ENCODE measurements at places on chromosomes 3 and 15.

- DNase-seq: no peak
These were observed 116.2 kb upstream of the ABHD17C start for GRCh38 chr15:80578871-80579270.

DNA sequence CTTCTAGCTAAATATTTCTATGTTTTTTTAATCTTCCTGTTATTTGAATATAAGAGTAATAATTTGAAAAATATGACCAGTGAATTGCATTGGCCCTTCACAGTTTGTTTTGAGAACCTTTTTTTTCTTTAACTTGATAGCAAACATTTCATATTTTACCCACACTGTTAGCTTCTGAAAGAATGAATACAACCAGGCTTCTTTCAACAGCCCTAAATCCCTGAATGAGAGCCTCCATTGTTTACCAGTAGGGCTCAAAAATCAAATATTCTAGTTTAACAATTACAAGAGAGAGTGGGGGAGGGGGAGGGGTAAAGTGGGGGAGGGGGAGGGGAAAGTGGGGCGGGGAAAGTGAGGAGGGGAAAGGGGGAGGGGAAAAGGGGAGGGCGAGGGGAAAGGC, 14.5 kb upstream of the TOP2B start:
- DNase-seq: no peak

DNA sequence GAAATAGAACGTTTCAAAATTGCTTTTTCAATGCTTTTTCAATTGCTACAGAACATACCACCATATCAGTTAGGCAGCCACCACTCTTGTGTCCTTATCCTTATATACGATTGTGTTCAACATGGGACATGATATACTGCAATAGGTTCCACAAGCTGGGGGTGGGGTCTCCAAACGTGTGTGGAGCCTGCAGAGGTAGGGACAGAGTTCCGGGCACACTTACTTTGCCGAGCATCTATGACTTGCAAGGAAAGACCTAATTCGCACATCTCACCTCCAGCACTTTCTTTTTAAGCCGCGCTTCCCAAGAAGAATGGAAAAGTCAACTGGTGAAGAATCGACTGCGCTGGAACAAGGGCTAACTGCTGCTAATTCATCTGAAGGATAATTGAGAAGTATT, 39.6 kb upstream of the SFMBT1 start:
- DNase-seq: no peak

DNA sequence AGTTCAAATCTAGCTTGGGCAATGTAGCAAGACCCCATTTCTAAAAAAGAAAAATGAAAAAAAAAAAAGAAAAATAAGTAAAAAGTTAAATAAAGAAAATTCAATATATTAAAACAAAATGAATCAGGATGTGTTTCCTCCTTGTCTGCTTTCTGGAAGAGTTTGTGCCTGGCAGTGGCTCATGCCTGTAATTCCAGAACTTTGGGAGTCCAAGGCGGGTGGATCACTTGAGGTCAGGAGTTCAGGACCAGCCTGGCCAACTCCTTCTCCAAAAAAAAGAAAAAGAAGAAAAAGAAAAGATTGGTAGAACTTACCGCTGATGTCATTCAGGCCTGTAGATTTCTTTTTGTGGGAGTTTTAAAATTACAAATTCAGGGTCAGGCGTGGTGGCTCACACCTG, 36.8 kb downstream of the DAG1 start:
- no peak for DNase-seq

DNA sequence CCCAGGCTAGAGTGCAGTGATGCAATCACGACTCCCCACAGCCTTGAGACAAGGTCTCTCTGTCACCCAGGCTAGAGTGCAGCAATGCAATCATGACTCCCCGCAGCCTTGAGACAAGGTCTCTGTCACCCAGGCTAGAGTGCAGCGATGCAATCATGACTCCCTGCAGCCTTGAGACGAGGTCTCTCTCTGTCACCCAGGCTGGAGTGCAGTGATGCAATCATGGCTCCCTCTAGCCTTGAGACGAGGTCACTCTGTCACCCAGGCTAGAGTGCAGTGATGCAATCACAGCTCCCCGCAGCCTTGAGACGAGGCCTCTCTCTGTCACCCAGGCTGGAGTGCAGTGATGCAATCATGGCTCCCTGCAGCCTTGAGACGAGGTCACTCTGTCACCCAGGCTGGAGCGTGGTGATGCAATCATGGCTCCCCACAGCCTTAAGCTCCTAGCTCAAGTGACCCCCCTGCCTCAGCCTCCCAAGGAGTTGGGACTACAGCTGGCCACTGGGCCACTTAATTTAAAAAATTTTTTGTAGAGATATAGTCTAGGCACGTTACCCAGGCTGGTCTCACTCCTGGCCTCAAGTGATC, 26.1 kb downstream of the TFRC start:
- no peak for DNase-seq

DNA sequence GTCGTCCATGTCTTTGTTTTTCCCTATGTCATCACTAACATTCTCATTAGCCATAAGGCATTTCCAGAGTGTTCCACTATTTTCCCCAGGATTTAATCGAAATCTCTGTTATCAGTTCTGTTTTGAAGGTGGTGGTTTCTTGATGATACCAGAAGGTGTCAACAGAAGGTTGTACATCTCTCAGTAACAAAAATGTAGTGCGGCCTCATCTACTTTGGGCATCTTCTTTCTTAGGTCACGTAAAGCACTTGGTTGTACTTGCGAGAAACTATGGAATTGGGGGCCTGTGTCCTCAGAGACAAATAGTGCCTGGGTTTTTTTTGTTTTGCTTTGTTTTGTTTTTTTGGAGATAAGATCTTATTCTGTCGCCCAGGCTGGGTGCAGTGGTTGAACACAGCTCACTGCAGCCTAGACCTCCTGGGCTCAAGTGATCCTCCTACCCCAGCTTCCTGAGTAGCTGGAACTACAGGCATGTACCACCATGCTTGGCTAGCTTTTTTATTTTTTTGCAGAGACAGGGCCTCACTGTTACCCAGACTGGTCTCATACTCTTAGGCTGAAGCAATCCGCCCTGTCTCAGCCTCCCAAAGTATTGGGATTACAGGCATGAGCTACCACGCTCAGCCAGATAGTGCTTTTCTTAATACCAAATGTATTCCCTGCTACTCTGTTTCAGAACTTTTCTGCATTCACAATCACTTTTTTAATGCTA, 61.2 kb upstream of the FURIN start:
- DNase-seq: no peak

- DNase-seq: no peak
These were observed 44.9 kb upstream of the SGO1 start for GRCh38 chr3:20230954-20231353.

GRCh38 chr15:56460947-56461346, 4.0 kb downstream of the MNS1 start:
- DNase-seq: no peak

DNA sequence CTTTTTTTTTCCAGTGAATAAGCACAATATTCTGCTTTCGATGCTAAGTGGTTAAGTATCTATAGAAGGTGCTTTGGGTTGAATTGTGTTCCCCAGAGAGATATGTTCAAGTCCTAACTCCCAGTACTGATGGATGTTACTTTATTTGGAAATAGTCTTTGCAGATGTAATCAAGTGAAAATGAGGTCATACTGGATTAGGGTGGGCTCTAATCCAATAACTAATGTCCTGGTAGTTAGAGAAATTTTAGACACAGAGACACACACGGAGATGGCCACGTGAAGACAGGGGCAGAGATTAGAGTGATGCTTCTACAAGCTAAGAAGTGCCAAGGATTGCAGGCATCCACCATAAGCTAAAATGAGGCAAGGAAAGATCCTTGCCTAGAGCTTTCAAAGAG, 662.3 kb downstream of the NAALADL2 start:
- no peak for DNase-seq

DNA sequence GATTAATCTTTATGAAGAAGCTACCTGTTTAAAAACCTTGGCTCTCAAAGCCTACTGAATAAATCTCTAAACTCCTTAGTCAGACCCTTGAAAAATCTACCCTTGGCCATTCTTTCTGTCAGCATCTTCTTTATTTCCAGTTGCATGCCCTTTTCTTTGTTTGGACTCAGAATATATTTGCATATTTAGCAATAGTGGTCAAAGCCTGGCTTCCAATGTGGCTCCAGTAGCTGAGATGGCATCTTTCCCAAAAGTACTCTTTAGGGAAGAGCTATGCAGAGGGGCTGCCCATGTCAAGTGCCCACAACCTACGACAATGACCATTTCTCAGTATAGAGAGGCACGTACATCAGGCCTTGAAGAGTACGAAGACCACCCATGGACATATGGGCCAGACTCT, 47.2 kb downstream of the TLNRD1 start:
- no peak for DNase-seq

GRCh38 chr3:38964204-38964603, 87.5 kb downstream of the SCN11A start:
- DNase-seq: no peak

DNA sequence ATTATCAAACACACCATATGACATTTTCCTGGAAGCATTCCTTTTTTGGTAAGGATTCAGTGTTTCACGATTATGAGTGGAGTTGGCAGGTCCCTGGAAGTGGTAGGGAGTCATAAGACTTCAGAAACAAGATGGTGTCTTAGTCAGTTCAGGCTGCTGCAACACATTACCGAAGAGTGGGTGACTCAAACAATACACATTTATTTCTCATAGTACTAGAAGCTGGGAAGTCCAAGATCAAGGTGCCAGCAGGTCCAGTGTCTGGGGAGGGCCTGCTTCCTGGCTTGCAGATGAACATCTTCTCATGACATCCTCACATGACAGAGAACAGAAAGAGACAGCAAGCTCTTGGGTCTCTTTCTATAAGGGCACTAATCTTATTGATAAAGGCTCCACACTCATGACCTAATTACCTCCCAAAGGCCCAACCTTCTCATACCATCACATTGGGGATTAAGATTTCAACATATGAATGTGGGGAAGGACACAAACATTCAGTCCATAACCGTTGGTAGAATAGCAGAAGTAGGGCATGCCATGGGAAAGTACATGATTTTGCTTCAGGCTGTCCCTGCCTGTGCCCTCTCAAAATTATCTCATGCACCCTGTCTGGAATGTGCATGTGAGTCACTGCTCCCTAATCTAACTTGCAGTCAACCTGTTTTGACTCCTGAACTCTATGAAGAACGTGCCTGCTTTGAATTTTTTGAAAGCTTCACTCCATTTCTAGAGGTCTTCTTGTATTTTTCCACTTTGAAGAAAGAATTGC, 72.5 kb downstream of the GTPBP8 start:
- no peak for DNase-seq

DNA sequence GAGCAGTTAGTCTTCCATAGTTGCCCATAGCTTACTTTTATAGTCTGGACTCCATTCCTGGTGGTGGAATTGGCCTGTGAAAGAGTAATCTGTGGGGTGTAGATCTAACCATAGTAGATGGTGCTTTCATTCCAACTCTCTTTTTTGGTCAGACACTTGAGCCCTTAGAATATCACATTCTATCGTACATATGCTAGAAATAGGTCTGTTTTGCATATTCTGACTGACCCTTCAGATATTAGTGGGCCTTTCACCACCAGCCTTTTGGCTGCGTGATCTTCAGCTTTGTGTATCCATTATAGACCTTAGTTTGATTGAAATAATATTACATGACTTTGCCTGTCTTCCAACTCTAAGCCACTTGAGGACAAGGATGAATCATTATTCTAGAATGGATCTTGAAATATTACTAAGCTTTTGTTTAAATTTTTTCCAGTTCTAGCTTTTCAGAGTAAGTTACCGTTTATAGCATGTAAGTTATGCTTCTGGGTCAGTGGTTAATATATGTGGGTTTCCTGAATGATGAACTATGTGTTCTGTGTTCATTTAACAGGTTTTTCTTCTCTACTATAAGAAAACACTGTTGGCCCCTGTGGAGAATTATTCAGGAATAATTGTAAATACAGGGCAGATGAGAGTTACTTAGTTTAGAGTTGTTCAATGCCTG, 8.7 kb downstream of the RAB7A start:
- DNase-seq: no peak

DNA sequence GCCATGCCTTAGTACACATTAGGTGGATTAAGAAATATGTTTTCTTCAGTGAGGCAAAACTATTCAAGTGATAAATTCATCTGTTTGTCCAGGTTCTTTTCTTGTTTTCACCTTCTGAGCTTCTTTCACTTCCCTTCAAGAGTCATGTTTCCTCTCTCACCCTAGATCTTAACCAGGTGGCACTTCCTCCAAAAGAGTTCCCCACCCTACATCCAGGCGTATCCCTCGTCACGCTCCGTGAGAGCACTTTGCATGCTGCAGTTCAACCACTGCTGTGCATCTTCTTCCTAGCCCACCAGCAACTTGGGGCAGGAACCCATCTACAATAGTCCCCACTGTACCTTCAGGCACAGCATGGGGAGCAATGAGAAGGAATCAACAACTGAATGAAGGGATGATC, 28.9 kb downstream of the OSBPL10 start:
- no peak for DNase-seq

DNA sequence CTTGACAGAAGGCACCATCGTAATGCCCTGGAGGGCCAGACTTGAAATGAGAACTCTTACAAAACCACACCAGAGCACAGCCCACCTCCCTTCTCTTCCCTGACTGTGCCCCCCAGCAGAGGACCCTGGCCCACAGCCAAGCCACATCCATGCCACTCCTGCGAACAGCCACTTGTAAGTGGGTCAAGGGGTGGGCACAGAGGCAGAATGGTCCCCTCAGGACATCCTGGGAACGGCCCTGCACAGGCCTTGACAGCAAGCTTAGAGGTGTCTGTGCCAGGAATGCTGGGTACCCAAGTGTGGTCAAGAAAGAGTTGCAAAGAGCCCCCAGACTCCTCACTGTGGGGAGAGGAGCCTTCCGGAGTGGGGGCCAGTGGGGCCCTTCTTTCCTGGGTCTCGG, 33.3 kb downstream of the HCN4 start:
- DNase-seq: no peak

DNA sequence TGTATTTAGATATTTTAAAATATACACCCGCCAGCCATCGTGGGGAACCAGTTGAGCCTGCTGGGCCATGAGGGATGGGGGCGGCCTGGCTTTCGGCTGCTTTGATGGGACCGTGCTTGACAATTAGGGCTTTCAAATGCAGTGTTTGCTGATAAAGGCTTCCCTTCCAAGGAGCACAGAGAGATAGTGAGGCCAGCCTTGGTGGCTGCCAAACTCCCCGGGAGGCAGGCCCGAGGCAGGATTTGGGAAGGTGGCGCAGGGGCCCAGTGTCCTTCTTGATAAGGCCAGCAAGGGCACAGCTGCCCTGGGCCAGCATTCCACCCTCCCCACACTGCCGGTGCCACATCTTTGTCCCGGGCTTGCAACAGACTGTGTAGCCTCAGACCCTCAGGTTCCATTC, 75.6 kb downstream of the LINGO1 start:
- no peak for DNase-seq

- DNase-seq: no peak
These were observed 50.0 kb upstream of the SECISBP2L start for GRCh38 chr15:49096090-49096750.

DNA sequence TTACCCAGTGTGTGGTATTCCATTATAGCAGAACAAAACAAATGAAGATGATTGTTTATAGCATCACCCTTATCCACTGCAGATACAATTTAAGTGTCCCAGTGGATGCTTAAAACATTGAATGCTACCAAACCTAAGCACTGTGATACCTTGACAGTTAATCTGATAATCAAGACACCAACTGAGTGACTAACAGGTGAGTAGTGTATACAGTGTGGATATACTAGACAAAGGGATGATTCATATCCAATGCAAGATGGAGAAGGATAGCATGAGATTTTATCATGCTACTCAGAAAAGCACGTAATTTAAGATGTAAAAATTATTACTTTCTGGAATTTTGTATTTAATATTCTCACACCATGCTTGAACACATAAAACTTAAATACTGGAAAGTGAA, 1449.0 kb downstream of the OTOL1 start:
- no peak for DNase-seq

GRCh38 chr15:91061230-91061629, 38.8 kb upstream of the SV2B start:
- DNase-seq: no peak

- DNase-seq: no peak
These were observed 297.5 kb upstream of the STT3B start for GRCh38 chr3:31235062-31235700.

Measured in activated T-cell treated with anti-CD3 and anti-CD28 coated beads, Interleukin-2, amount 50 U/mL, for 72 hours (primary cell).